ENCODE measurements at places on chromosomes 3 and 15.

- DNase-seq = no peak
Measured at GRCh38 chr3:46187876-46188275, 20.2 kb downstream of the CCR1 start.

GRCh38 chr3:153293265-153293664 lies 131.2 kb downstream of the RAP2B start:
- DNase-seq = no peak

DNA sequence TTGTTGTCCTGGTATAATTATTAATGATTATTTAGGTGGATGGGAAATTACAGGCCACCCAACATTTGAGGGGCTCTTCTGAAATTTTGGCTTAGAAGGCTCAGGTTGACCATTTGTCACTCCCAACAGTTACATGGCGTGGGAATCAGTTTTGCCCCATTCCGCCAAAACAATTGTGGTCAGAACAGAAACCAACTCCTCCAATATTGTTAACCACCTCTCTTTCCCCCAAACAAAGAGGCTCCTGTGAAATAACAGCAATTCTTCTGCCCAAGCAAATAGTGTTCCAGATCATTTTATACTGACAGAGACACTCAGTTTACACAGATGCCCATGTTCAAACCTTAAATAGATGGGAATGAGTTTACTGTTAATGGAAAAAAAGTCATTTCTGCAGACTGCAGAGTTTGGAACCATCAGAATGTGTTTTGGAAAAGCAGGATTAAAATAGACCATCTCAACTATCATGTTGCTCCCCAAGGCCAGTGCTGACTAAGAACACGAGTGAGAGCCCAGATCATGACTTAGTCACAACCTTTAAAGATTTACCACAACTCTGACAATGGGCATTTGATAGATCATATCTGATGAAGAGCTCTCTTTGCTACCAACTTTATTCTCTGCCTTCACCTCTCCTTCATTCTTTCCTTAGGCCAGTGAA lies 102.1 kb downstream of the DUT start:
- no peak for DNase-seq

DNA sequence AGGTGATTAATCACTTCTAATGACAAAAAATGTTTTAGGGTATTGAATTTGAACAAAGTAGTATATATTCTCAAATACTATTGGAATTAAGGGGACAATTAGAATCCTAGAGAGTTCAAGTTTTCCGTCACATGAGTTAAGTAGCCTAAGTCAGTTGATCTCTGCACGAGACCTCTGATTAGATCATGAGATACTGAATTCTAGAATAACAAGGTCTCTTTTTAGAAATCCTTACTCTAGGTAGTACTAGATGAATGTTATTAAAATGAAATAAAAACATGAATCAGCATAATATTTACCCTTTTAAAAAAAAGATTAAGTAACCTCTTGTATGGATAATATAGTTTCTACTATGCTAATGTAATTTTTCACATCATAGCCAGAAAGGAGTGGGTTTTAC lies 43.4 kb downstream of the MYO5A start:
- DNase-seq = no peak

GRCh38 chr3:44687898-44688297 lies 24.6 kb upstream of the ZNF502 start:
- no peak for DNase-seq

DNA sequence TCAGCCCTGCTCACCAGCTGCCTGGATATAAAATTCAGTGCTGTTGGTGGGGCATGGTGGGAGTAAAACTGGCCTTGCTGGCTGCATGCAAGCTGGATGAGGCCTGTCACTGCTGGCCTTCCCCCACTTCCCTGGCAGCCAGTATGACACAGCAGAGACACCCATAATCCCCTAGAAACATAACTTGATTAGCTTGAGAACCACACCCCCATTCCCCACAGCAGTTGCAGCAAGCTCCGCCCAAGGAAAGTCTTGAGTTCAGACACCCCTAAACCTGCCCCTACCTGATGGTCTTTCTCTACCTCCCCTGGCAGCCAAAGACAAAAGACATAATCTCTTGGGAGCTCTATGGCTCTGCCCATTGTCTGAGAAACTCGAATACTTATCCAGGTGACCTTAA lies 405.1 kb upstream of the NECTIN3 start:
- DNase-seq = no peak
